OCI-LY7 (cell line): ENCODE measurements at places on chromosomes 4 and X.

DNA sequence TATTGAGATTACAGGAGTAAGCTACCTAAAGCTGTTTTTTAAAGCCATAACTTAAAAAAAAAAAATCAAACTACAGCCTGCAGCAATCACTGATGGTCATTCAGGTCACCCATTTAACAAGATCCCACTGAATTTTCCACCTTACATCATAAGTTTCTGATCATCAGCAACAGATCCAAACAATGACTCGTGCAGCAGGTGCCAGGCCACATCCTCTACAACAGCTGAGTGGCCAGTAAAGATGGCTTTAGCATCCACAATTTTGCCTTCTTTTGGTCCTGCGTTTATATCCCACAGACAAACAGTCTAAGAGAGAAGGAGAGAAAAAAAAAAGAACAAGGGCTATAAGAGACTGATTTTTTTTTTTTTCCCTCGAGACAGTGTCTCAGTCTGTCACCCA, 16.6 kb downstream of the RBBP7 start:
- no peak for DNase-seq

DNA sequence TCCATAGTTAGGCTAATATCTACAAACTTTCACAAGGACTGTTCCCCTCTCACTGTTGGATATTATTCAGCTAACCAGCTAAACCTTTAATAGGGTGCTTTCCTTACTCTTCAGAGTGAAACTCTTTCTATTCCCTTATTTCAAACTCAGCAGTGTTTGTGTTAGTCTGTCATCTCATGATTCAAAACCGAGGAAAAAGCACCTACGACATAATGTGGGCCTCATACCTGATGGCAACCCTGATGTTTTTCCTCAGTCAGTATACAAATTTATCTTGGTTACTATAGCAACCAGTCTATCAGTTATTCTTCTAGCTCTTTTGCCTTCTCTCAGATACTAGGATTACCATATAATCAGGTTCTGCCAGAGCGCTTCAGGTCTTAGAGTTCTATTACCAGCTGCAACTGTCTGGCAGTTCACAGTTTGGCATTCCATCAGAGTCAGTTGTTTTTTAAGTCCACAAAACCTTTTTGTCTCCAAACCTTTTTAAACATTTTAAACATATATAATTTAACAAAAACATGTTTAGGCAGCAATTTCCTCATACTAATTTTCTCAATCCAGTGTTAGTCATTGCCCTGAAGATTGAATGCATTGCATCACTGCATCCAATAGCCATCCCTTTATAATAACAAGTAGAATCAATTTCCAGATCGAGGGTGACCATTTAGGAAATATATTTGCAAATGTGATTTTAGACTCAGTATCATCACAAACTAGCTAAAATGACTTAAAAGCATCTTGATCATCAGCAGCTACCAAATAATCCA, 7.4 kb downstream of the WDR44 start:
- no peak for DNase-seq

GRCh38 chr4:185305979-185306442, 89.7 kb downstream of the LRP2BP start:
- no peak for DNase-seq

DNA sequence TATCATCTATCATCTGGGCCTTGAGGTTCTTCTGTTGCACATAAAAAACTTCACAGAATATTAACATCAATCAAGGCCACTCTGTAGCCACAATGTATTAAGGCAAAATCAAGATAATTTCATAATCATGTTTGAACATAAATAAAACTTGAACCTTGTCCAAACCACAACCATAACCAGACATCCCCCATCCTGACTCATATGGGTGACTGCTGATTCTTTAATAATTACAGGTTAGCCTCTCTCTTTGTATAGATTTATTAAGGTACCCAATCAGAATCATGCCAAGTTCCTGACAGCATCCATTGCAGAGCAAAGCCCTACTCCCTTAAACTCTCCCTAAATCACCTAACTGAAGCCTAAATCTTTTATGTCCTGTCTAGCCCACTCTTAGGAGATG, 16.7 kb upstream of the AREG start:
- no peak for DNase-seq

DNA sequence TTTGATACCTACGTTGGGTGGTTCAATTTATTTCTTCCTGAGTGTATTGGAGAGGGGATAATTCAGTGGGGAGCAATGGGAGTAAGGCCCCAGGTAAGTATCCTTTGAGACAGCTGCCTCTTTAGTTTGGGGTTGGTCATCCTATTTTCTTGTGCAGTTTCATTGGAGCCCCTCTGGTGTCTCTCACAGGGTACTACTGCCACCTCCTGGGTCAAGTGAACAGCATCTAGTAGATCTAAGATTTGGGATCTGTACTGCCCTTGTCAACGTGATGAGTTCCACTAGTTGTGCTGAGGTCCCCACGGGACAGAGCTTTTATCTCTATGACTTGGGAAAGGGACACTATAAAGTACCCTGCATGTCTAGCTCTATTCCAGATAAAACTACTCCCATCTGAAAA, 80.6 kb downstream of the PBDC1 start:
- peak; percentile 48 for DNase-seq
